ENCODE measurements at places on chromosomes 7 and 10.

DNA sequence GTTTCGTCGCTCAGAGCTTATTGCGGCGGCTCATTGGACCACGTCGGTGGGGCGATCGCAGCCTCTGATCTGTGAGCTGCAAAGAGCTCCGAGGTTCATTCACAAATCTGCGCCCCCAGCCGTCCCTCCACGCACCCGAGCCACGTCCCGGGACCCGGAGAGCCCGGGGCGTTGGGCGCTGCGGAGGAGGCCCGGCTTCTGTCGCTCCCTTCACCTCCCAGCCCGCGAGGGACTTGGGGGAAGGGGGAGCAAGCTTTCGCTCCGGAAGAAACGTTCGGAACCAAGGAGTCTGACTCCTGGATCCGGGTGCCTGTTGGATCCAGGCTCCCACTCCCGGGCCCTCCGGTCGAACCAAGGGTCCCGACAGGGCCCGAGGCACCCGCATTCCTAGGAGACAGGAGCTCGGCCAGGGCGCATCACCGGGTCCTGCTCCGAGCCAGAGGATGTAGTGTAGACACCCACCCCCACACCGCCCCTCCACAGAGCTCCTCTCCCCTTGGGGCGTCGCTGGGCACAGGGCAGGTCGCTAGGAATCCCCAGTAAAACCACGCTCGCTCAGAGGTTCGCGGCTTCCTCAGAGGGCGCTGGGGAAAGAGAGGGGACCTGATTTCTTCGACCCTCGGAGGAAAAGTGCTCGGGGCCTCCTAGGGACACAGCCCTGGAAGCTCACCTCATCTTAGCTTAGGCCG lies 7.9 kb upstream of the EN2 start:
- DNase-seq: no peak

GRCh38 chr7:73833251-73833919 lies 2.6 kb downstream of the CLDN4 start:
- no peak for DNase-seq

- DNase-seq: peak; percentile 24
These were observed 340.9 kb downstream of the LRMDA start for GRCh38 chr10:75772153-75772887.

DNA sequence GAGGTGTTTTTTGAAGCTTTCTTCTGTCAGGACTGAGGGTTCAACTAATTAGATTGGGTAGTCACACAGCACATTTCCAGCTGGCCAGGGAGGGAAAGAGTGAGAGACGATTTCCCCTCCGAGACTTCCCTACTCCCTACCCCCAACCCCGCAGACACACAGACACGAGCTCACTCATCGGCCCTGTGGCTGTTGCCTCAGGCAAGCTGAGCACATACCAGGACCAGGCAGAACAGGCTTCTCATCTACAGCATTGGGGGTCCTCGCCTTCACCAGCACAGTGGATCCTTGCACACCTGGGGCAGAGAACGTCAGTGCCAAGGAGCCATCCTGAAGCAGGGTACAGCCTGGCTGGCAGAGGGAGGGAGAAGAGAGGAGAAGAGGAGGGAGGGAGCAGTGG lies 144.1 kb downstream of the TMEM178B start:
- DNase-seq: no peak

DNA sequence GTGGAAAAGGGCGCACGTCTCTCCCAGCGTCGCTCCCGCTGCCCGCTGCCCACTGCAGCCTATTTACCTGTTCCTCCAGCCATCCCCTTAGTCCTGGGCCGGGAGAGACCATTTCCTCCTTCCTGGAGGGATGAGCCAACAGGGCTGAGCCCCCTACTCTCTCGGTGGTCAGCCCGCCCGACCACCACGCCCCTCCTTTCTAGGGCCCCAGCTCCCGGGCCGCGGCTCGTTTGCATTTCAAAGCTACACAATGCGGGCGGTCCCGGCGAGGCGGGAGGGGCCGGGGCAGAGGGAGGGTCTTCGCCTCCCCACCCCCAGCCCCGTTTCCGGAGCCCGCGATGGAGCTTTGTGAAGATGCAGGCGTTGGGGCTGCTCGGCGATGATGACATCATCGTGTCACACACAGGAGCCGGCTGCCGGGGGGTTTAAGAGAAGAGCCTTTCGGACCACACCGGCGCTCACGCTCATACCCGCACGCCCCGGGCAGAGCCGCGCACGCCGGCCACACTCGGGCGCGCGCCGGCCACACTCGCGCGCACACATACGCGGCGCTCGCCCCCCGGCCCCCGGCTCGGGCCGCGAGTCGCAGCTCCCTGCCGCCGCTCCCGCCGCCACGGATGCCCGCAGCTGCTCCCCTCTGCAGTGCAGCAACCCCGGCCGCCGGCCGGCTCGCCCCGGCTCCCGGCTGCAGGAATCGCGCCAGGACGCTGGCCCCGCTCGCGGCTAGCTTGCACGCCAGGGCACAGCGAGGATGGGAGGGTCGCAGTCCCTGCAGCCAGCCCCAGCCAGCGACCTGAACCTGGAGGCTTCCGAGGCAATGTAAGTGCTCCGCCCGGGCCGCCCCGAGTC lies 107.7 kb upstream of the BTBD16 start:
- DNase-seq: no peak

DNA sequence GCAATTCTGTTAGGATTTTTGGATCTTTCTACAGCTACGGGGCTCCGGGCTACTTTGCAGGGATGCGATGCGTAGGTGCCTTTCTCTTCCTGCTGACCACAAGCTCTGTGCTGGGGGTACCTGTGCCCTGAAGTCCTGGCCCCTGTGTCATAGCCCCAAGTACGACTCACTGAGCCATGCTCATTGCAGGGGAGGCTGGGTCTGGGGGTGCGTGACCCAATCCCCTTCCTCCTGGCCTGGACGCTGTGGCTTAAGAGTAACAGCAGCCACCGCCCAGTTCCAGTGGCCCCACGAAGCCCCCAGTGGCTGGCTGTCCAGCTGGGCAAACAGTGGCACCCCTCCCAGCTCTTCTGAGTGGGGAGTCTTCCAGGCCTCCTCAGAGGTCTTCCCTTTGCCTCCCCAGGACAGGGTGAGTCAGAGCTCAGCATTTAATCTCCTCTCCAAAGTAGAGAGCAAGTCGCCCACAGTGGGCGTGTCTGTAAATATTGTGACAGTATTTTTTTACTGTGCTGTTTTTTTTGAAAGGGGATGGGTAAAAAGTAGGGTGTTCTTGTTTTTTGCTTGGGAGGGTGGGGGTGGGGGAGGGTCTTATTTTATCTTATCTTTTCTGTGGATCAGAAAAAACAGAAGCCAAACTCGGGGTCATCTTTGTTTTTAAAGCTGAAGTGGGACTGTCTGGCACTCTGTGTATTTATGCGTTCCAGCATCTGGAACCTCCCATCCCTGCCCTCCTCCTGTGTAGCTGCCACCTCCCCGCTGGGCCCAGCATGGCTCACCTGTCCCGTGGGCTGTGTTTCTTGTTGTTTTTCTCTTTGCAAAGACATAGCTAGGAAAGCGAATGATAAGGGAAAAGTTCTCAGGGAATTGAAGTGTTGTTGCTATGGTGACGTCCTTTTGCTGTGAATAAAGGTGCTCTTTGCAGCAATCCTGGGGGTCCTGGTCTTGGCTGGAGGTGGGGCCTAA lies 8.2 kb downstream of the LFNG start:
- DNase-seq: peak; percentile 52

GRCh38 chr7:51123322-51124019 lies 193.1 kb downstream of the COBL start:
- peak; percentile 96 for DNase-seq

DNA sequence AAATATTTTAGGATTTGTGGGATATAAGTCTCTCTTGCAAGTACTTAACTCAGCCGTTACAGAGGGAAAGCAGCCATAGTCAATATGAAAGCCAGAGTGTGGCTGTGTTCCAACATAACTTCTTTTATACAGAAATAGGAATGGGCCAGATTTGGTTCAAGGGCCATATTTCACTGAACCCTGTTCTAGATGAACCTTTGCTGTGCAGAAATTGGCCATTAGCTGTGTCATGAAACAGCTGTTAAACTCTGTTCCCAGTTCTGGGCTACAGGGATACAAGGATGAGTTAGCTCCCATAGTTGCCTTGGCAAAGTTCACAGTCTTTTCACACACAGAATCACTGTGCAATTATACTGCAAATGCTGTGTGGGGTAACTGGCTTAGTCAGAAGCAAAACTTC lies 213.9 kb upstream of the LRRN3 start:
- no peak for DNase-seq

GRCh38 chr7:95229301-95229700 lies 95.0 kb downstream of the PON1 start:
- DNase-seq: no peak

DNA sequence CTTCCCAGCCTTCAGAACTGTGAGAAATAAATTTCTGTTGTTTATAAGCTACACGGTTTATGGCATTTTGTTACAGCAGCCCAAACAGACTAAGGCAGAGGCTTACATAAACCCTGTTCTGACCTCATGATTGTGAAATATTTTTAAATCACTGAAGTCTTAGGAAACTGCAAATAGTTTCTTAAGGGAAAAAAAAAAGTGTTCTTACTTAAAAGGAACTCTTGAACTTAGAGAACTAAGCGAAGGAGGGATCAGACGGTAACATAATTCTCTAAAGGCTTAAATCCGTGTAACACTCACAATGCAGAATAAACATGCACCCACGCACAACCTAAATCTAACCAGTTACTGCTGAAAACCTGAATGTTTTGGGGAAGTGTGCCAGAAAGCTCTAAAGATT lies 749.1 kb upstream of the LRRTM3 start:
- no peak for DNase-seq

DNA sequence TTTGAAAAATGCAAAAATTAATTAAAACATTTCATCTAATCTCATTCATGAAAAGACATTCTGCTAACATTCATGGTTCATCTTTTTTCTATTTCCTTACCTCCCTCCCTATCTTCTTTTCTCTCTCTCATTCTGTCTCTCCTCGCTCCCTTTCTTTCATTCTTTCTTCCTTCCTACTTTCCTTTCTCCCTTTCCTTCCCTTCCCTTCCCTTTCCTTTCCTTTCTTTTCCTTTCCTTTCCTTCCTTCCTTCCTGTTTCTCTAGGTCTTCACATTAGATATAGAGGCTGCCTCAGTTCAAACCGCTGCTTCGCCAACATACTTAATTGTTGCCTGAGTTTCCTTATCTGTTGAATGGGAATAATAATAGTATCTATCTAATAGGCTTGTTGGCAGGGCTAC lies 21.9 kb downstream of the SFRP4 start:
- no peak for DNase-seq

DNA sequence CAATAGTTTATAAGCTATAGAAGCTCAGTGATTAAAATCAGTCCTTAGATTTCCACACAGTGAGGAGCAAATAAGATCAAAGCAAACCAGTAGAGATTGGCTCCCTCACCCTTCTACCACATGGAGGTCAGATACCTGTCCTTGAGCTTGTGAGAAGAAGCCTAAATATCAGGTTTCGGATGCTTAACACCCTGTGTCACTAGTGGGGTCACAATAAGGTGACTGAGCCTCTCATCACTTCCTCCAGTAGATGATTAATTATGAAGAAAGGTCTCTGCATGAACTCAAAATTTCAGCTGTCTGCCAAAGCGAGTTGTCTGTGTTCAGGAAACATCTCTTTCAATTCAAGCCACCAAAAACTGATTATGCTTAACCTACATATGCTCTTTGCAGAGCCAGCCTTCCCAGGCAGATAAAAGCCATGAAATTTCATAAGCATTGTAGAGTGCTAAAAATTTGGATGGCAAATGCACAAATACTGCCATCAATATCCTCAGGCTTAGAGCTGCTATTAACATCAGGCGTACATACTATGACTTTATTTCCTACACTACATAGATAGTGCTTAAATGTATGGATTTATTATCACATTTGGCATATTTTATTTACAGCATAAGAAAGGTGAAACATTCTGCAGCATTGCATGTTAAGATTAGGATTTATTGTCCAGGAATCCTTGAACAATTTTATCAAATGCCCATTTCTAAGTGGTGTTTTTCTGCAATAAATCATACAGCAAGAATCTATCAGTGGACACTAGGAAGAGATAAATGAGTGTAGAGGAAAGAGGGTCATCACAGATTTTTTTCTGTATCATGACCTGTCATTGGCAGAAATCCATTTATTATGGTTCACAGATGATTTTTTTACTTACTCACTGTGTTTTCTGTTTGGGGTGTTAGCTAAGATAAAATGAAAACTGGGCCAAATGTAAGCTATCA lies 285.1 kb upstream of the SP8 start:
- DNase-seq: no peak

GRCh38 chr10:20743942-20744341 lies 153.2 kb downstream of the NEBL start:
- DNase-seq: no peak

DNA sequence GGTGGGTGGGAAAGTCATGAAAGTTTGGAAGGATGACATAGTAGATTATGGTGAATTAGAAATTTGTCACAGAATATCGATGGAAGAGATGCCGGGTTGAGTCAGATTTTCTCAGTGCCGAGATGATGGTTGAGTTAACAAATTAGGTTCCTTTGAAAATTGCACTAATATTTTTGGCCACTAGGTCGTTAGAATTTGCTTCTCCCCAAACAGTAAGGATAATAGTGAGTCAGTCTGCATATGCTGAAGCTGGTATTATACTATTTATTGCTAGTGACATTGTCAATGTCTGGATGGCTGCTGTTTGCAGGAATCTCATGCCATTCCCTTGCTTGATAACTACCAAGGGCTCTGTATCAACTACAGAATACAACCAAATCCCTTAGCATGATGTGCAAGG lies 37.7 kb upstream of the MINDY3 start:
- DNase-seq: no peak

DNA sequence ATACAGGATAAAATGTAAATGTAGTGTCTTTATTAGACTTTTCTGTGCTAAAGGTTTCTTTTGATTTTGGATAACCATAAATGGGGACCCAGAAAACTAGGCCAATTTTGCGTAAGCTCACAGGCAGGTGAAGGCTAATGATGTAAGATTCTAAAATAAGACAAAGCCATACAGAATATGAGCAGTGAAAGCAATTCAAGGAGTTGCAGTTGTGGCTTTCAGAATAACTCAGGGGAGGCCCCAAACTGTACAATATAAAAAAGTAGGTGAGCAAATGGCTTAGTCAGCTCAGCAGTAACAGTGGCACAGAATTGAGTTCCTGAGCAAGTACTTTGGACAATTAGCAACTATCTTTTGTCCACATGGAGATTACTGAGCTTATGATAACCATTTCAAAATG lies 81.7 kb upstream of the NRP1 start:
- peak; percentile 26 for DNase-seq

GRCh38 chr7:80624763-80625162 lies 13.7 kb upstream of the CD36 start:
- no peak for DNase-seq

- peak; percentile 81 for DNase-seq
These were observed 55.8 kb upstream of the MRLN start for GRCh38 chr10:59808896-59809643.

- DNase-seq: no peak
These were observed 89.9 kb downstream of the DNAJB6 start for GRCh38 chr7:157426463-157427301.

DNA sequence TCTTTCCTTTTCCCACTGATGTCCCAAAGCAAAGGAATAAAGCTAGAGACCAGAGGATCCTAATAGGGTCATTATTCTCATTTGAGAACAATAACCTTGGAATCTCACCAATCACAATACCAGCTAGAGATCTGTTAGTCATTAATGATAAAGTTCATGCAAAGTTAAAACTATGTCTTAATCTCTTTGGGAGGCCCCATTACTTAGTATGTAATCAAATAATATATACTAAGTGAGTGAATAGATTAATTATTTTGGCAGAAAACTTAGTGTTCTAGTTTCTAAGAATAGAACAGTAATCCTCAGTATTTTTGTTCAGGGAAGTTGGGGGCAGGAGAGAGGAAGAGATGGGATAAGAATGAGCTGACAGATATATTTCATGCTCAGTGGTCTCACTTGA lies 227.2 kb downstream of the MTERF1 start:
- DNase-seq: no peak
